ENCODE measurements at places on chromosomes 5 and 9.
A peak's percentile ranks its signal among the peaks of the same experiment; 100 is the strongest.

- DNase-seq = peak; percentile 7
Observed at GRCh38 chr9:35882263-35882848, 12.2 kb upstream of the OR13J1 start.

DNA sequence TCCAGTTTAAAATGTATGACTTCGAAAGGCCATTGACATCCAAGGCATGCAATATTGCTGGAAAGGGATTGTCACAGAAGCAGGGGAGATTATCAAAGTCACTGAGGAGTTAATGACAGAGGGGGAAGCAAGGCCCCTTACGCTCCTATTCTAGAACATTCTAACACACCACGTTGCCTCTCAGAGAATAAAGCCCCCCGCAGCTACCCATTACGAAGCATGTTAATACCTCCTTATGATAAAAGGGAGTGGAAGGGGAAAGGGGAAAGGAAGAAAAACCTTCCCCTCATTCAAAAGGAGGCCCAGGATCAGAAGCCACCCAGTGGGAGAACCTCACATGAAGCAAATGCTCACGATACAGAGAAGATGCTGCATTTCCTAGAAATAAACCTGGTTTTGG, 213.6 kb downstream of the DAB2IP start:
- DNase-seq = no peak

DNA sequence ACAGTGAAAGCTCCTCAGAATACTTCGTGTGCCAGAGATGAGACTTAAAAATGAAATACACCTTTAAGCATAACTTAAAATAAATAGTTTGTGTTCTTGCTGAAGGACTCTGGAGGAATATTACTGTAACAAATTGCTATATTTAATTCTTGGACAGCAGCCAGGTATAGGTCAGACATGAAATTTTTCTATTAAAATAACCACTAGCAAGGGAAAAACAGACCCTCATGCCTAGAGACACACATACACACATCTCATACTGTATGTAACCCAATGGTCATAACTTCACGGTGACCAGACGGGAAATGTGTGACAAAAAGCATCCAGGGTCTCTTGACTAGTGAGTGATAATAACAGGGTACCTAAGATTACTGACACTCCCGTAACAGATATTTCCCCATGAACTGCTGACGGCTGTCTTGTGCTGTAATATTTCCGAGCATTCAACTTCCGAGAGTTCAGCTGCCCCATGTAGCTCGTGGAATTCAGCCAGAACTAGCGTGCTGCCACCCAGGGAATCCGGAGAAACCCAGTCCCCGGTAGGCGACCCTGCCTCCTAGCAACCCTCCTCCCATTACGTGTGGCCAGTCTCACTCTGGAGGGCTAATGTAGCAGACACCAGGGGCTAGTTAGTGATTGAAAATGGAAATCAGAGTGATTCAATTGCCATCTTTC, 2295.1 kb upstream of the WWC1 start:
- no peak for DNase-seq

DNA sequence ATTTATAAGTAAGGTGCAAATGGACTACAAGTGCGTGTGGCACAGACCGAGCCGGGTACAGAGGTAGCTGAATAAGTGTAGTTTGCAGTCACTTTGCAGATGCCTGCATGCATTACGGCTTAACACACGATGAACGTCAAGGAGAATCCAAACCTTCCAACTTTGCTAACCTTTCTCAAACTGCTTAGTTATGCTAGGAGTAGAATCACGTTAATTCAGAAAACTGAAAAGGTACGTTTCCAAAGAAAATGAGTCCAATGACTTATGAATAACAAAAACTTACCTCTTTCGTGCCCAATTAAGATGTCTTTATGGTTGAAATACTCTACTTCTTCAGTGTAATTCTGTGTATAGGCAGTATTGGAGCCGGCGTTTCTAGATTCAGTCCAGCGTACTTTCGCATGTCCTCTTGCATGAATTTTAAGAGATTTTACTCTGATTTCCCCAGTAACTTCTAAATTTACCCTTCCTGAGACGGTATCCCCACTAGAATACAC, 539 bp downstream of the ARRDC3 start:
- peak; percentile 69 for DNase-seq

- DNase-seq = no peak
Observed at GRCh38 chr5:56440871-56441740, 208.0 kb upstream of the ANKRD55 start.

- no peak for DNase-seq
Observed at GRCh38 chr5:123088031-123088805, 823 bp upstream of the PRDM6 start.

- no peak for DNase-seq
Observed at GRCh38 chr5:6856653-6857052, 143.4 kb downstream of the TENT4A start.

- DNase-seq = no peak
Observed at GRCh38 chr9:134396258-134396742, 70.0 kb downstream of the RXRA start.

- no peak for DNase-seq
Observed at GRCh38 chr5:39191216-39191615, 28.1 kb downstream of the FYB1 start.

DNA sequence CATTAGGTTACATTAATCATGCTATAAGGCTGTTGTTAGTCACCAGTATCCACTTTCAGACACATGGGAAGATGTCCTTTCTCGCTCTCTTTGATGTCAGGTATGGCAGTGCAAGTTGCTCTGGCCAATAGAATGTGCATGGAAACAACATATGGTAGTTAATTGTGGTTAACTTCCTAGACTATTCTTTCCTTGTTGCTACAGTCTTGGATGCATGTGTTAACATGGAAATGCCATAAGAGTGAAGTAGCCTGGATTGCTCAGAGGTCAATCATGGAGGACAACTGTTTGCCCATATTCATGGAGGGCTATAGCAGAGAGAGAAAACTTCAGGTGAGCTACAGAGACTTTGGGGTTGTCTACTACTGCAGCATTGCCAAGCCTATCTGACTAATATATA, 245.8 kb upstream of the GAS1 start:
- no peak for DNase-seq

DNA sequence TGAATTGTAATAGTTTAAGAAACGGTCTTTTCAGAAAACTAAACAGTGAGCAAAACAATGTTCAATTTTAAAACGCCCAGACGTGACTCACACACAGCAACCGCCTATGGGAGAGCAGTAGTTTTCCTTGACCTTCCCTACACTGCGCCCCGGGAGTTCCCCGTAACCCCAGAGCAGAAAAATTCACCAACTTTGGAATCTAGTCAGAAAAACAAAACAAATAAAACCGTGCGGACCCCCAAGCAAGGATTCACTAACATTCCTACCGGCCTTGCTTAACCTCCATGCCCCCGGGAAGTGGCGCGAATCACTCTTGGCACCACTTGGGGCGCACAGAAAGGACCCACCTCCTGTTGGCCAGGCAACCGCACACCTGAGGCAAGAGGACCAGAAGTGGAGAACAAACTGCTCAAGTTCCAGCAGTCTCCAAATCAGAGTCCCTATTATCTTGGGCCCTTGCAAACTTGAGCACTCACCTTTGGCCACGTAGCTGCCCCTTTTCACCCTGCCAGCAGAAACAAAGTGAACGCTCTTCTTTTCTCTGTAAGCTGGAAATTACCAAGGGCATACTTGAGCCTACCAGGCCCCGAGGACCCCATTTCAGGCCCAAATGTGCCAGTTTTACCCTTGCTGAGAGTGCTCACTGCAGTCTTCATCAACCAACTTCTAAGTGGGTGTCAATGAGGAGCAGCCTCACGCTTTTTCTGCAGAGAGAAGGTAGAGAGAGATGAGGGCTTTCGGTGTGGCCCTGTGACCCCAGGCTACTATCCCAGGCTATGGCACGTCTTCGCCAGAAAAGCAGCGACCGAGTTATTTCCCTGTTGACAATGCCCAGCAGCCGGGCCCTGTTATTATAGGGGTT, 189.7 kb downstream of the MEF2C start:
- no peak for DNase-seq

GRCh38 chr5:96292582-96293247, 140.3 kb downstream of the PCSK1 start:
- DNase-seq = no peak

GRCh38 chr9:125258160-125258785, 3.4 kb upstream of the GAPVD1 start:
- DNase-seq = no peak

DNA sequence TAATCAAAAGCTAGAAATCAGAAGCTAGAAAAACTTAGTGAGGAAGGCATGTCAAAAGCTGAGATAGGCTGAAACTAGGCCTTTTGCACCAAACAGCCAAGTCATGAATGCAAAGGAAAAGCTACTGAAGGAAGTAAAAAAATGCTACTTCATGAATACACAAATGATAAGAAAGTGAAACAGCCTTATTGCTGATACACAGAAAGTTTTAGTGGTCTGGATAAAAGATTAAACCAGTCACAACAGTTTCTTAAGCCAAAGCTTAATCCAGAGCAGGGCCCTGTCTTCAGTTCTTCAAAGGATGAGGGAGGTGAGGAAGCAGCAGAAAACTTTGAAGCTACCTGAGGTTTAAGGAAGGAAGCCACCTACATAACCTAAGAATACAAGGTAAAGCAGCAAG, 102.5 kb upstream of the SH3GL2 start:
- no peak for DNase-seq

DNA sequence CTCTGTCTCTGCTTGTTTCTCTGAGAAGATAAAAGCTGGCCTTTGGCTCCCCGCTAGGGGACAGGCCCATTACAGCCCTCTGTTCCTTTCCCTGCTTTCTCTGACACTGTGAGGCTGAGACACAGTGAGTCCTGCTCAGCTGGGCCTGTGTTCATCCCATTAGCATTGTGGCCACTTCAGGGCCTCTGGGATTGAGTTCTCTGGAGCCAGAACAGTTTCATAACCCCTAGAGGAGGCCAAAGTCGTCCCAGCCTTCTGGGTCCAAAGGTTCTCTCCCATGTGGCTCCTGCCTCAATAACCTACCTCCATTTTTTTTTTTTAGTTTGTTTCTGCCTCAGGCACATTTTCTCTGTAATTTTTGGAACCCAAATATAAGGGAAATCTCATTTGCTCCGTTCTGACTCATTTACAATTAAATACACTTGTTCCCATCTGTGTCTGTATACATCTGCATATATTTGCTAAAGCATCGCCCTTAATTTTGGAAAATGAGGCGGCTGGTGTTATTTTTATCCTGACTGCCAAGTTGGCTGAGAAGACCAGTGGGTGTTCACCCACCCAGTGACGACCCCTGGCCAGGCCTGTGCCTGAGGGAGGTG, 27.3 kb upstream of the CTNNA1 start:
- DNase-seq = no peak

DNA sequence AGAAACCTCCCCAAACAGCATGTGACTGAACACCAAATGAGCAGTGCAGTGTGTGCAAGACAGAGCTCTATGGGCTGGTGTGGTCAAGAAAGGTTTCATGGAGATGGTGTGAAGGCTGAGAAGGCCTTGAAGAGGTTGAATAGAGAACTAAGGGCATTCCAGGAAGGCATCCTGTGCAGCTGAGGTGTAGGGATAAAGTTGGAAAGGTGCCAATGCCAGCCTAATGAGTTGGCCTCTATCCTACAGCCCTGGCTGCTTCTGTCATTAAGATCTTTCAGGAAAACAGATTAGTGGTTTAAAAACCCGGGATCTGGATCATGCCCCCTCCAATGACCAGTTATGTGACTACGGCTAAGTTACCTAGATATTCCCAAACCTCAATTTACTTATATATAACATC, 4.0 kb downstream of the HDAC3 start:
- DNase-seq = no peak

DNA sequence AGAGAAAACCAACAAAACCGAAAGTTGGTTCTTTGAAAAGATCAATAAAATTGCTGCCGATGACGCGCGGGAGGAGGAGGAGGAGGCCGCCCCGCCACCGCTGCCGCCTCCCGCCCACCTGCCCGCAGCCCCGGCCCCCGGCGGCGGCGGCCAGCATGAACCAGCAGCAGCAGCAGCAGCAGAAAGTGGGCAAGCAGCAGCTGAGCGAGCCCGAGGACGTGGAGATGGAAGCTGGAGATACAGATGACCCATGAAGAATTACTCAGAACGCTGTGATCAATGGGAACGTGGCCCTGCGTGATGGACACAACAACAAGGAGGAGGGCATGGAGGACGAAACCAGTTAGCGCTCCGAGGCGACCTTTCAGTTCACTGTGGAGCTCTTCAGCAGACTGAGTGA, 53.9 kb upstream of the EFNA5 start:
- DNase-seq = no peak

DNA sequence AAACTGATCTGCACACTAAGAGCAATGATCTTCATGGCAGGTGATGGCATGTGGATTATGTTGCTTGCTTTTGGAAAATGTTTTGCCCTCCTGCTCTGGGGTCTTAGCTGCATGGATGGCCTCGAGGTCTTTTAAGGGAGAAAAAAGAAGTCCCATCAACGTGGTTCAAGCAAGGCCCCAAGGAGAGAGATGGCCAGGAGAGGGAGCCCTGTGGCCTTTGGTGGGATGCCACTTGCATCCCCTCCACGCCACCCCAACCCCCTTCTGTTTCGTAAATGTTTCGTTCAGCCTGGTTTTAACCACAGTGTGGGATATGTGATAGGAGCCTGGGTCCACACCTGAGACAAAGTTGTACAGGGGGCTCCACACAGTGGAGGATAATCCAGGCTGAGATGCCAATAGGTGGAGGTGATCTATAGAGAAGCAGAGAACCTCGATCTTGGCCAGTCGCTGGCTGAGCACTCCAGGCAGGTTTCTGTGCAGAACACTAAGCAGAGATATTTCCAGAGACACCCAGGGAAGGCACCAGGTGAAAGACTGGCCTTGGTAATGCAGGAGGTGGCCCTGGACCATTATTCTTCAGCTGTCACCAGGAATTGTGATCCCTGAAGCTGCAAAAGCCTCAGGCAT, 25.8 kb upstream of the FRRS1L start:
- no peak for DNase-seq

GRCh38 chr5:80284720-80285119, 28.9 kb upstream of the SERINC5 start:
- no peak for DNase-seq

GRCh38 chr5:149128023-149128875, 13.0 kb upstream of the ABLIM3 start:
- DNase-seq = no peak

GRCh38 chr5:78533356-78533755, 115.2 kb downstream of the LHFPL2 start:
- no peak for DNase-seq

DNA sequence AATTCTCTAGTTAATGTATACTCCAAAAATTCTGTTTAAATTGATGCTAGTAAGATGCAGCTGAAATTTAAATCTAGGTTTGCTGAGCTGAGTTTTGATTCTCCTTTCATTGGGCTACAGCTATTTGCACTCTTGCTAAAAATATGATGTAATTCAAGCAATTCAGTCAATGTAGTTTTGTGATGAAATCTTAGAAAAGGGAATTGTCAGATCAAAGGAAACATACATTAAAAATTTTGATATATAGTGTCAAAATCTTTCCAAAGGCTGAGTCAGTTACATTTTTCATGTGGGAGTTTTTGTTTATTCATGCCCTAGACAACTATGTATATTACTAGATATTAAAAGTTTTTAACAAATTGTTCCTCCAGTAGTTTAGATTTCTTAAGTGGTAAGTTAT, 334.9 kb upstream of the DAB2 start:
- no peak for DNase-seq

GRCh38 chr5:166338801-166339200, 1952.6 kb upstream of the WWC1 start:
- no peak for DNase-seq

- peak; percentile 12 for DNase-seq
Observed at GRCh38 chr9:83937861-83938455, 16.7 kb upstream of the KIF27 start.
